ENCODE measurements at places on chromosomes 2 and 18.

GRCh38 chr2:85801871-85802270, 48.1 kb downstream of the ATOH8 start:
- no peak for DNase-seq

DNA sequence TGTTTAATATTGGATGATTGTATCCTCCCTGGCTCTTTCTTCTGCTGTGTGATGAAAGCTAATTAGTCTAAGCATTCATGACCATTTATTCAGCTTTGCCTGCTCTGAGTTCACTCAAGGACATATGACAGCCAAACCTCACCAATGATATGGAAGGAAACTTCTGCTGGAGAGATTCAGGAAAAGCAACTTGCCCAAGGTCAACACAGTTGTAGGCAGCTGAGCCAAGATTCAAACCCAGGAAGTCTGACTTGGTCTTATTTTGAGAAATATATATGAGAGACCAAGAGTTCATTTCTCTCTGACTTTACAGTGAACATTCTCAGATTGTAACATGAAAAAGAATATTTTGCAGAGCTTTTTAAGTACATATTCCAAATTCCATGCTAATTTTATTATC, 1588.5 kb upstream of the PIK3C3 start:
- no peak for DNase-seq

DNA sequence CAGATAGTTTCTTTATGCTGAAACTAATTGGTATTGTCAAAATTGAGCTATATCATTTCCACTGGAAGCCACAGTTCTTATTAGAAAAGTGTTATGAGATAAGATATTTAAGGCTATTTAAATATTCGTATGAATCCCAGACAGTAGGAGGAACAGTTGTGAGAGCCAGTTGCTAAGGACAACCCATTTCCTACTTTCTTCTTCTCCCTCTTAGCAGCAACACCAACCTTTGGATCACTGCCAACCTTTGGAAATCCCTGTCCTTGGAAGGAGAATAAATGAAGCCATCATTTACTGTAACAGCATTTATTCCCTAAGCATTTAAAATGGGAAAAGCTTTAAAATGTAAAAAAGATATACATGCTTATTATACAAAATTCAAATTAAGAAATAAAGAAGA, 85.8 kb downstream of the PLCL1 start:
- DNase-seq = no peak

DNA sequence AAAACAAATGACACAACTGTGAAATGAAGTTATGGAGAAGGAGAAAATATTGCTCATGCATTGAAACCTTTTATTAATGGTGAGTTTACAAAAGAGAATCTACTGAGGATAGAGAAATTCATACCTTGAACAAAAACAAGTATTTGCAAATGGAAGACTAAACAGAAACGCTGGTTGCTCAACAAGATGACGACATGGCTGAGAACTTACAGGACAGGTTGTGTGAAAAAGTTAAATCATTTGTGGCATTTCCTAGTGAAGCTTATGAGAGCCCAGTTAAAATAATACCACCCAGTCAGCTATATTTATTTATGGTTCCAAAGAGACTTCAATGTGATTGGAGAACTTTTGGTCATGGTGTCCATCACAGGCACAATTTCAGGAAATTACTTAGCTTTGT, 148.6 kb upstream of the PKDCC start:
- DNase-seq = no peak

- peak; percentile 71 for DNase-seq
These were observed 151.1 kb upstream of the MSH6 start for GRCh38 chr2:47631792-47632398.

DNA sequence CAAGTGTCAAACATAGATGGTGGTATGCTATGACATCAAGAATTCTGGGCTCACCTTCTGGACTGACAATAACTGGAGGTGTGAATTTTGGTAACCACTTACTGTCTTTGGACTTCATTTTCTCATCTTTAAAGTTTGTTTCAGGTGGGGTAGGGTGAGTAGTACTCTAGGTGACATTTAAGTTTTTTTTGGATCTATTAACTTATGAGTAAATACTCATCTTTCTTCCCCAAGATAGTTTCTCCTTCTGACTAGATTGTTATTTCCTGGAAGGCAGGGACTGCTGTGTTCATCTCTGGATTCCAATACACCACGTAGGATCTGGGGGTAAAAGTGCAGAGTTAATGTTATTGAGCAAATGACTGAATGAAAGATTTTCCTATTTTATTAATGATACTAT, 55.9 kb downstream of the ICOS start:
- DNase-seq = no peak

GRCh38 chr2:105537466-105537865, 138.6 kb upstream of the FHL2 start:
- no peak for DNase-seq

DNA sequence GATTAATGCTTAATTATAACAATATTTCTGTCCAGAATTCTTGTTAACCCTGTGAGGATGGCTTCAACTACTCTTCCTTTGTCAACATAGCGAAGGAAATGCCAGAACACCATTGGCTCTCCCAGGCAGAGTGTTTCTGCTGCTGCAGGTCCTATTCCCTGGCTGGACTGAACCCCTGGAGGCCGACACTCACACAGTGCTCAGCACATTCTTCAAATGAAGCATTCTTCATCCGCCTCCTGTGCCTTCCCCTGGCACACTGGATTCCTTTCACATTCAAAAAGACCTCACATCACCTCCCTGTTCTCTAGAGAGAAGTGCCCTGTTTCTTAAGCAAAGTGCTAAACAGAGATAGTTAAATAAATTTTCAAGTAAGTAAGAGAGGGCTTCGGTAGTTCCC, 187.3 kb upstream of the MSH6 start:
- DNase-seq = no peak

DNA sequence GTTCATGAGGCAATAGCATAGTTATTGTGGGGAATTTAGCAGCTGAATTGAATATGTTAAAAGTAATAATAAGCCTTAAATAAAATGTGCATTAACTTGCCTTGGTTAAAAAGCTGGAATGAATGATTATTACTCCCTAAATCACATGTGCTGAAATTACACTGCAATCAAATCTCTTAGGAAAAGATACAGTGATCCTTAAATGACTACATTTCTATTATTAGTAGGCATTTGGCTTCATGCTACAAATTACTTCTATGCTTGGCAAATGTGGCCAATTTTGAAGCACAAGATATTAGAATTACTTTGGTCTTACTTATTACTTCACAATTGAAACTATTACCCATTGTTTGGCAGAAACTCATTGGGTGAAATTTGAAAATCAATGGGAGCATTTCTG, 5.4 kb downstream of the RND3 start:
- DNase-seq = peak; percentile 46

GRCh38 chr2:70440621-70441020, 113.0 kb downstream of the TGFA start:
- no peak for DNase-seq

DNA sequence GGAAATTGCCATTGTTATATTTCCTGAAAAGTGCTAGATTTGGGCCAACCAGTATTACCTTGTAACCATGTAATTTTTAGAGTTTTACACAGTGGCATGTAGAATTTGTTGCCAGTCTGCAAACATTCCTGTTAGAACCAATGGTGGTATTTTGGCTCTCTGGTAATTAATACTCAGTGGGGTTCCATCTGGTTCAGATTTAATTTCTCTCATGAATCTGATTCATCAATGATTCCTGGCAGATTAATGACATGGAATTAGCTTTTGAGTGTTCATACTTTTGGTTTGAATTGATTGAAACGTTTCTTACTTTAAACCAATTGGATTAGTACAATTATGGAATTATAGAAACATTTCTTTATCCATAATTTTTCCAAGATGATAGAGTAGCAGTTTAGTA, 93.2 kb downstream of the MC4R start:
- DNase-seq = no peak

DNA sequence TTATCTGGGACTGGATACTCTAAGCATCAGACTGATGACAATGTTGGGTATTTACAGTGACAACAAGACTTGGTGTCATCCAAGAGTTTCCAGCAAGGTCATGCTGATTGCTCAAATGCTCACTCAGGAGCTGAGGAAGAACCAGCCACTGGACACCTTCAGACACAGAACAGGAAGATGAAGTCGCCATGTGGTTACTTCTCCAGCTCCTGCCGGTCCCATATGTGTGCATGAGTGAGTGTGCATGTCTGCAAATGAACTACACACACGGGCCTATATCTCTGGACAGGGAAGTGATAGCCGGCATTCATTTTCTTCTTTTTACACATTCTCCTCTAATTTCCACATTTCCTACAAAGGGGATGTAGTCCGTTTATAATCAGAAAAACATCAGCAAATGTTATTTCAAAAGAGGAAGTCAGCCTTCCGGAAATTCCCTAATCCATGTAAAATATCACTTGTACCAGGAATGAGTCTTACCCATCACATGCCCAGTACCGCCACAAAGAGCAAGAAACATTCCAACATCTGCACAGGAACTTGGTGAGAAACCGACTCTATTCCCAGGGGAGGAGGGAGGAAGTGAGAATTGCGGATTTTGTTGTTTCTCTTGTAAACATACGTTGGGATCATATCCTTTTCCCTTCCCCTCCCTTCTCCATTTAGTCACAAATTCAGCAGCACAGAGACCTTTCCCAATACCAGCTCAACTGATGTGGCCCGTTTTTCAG, 10.8 kb downstream of the RFX8 start:
- DNase-seq = no peak

DNA sequence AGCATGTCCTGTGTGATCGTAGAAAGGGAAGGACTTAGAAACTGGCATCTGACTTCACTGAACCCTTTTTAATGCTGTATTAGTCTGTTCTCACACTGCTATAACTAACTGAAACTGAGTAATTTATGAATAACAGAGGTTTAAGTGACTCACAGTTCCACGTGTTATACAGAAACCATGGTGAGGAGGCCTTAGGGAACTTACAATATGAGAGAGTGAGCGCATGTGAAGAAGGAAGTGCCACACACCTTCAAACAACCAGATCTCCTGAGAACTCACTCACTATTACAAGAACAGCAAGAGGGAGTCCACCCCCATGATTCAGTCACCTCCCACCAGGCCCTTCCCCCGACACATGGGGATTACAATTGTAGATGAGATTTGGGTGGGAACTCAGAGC, 811.3 kb downstream of the CPS1 start:
- no peak for DNase-seq

GRCh38 chr2:155599834-155600233, 732.7 kb downstream of the NR4A2 start:
- DNase-seq = no peak

- no peak for DNase-seq
These were observed 129.1 kb downstream of the PIEZO2 start for GRCh38 chr18:11020161-11020853.

DNA sequence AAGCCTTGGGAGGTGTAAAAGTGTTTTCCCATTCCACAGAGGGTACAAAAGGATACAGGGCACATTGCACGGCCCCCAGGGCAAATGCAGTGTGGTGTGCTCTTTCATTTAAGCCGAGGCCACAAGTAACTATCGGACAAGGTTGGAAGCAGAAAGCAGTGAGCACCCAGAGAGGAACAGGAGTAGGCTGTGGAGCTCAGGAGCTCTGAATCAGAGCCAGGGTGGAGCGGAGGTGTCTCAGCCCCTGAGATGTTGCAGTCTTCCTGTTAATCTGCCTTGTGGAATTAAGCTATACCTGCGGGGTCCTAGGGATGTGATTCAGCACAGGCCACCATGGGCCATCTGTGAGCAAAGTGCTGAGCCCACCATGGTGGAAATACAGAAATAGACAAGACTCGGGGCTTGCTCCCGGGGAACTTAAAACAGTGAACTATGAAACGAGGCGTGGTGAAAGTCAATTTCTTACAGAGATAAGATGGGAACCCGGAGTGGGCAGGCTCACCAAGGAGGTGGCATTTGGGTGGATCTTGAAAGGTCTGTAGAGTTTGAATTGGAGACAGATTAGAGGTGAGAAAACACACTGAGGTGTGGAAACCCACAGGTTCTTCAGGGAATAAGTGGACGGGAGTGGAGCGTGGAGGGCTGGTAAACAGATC, 44.0 kb downstream of the ASAP2 start:
- DNase-seq = peak; percentile 71

DNA sequence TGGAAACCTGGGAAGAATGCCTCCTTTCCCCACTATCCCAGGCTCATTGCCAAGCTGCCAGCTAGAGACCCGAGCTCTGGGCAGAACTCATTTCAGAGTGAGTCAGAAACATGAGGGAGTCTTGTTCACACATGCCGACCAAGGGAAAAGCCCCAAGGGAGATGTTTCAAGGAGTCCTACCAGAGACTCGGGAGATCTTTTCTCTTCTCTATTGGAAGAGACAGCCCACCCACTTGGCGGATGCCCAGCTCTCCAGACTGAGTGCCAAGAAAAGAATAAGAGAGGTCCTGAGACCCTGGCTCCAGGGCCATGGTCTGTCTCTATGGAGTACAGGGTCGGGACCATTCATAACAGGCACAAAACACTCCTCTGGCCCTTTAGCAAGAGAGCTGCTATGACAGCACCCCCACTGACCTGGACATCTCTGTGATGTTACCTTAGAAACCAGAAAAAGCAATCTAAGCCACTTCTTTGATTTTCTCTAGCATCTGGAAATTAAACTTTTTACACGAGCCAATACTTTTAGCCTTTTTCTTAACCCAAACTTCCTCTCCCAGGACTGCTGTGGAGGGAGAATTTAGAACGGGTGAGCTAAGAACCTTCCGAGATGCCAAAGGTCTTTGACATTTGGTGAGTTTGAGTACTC, 18.5 kb upstream of the IGFBP5 start:
- DNase-seq = no peak

DNA sequence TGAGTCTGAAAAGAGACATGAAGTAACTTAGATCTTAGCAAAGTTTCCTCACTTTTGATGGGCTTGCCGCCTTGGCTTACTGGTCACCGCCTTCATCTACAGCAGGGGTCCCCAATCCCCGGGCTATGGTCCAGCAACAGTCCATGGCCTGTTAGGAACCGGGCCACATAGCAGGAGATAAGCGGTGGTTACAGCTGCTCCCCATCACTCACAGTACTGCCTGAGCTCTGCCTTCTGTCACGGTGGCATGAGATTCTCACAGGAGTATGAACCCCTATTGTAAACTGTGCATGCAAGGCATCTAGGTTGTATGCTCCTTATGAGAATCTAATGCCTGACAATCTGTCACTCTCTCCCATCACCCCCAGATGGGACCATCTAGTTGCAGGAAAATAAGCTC, 72.9 kb downstream of the BIN1 start:
- DNase-seq = no peak

DNA sequence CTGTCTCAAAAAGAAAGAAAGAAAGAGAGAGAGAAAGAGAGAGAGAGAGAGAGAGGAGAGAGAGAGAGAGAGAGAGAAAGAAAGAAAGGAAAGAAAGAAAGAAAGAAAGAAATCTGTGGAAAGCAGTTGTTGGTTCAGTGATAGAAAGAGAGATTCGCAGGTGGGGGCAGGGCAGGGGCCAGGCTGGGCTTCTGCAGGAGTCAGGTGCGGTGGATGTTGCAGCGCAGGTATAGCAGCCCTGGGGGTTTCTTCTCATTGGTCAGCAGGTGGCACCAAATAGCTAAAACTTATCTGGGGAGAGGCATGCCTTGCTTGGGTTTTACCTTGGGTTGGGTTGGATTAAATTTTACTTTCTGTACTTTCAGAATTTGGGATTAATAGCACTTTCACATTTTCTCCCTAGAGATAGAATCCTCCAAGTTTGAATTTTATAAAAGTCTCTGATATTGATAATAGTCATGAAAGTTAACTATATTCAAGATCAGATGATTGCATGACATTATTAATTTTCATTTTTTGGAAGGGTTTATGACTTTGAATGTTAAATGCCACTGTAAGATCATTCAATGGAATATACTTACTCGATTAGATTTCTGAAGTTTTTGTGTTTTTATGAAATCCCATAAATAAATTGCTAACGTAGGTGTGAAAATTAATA, 66.6 kb downstream of the SPTBN1 start:
- peak; percentile 95 for DNase-seq

Data from HT-29 (cell line).